ENCODE measurements at places on chromosomes 7 and 10. TPM values are rescaled to one million over a fixed set of nuclear protein-coding genes. Genes with fewer than 3 reads are reported as not detected.

LAMB1 gene
- 0.52 TPM for total RNA-seq

NACAD gene
- total RNA-seq: 0.07 TPM

HSPB1 gene
- 23.0 TPM for total RNA-seq

NME8 gene
- total RNA-seq: not detected

BHLHA15 gene
- not detected for total RNA-seq

ADARB2 gene
- total RNA-seq: 2.9 TPM

NSUN6 gene
- 43.6 TPM for total RNA-seq

DNA sequence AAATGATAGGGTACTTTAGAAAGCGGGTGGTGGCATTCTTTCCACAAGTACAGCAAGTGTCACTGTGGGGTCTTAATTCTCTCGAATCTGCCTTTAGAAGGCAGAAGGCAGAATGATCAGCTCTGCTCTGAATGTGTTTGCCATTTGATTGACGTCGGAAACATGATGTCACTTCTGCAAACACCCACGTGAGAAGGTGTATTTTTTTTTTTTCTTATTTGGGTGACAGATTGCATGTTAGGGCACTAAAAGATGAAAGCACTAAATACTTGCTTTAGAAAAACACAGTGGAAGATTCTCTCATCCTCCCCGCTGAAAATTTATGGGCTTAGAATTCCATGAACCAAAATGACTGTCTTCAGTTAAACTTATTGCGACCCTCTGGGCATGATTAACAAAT lies 150.2 kb downstream of the TCF7L2 start:
- no peak for DNase-seq

GRCh38 chr7:43655584-43655983 lies 72.7 kb downstream of the STK17A start:
- DNase-seq: no peak

GRCh38 chr7:86863452-86863851 lies 196.0 kb downstream of the ELAPOR2 start:
- no peak for DNase-seq

- no peak for DNase-seq
Observed at GRCh38 chr7:19290968-19291367, 145.7 kb upstream of the FERD3L start.

- no peak for DNase-seq
Observed at GRCh38 chr7:50502947-50503346, 52.8 kb upstream of the FIGNL1 start.

DNA sequence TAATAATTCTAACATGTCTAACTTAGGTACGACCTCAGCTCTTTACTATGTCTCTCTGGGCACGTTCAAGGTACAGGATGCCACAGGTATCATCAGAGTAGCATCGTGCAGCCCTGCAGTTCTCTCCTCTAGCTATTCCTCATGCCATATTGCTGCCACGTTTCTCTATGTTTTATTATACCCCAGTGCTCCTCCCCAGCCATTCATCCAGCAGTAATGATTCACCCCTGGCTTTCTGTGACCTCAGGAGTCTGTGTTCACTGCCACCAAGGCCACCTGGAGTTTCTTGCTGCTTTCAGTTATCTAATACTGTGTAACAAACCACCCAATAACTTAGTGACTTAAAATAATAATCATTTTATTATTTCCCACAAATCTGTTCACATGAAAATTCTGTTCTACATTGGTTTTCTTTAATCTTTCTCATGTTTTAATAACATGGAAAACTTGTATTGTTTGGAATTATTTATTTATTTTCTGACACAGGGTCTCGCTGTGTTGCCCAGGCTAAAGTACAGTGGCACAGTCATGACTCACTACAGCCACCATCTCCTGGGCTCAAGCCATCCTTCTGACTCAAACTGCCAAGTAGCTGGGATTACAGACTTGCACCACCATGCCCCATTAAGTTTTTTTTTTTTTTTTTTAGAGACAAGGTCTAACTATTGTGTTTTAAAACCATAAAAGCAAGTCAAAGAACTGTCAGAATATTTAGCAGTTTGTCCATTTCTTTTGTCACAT lies 21.8 kb downstream of the REEP3 start:
- no peak for DNase-seq

- no peak for DNase-seq
Observed at GRCh38 chr7:42235741-42236161, 1.3 kb downstream of the GLI3 start.

- no peak for DNase-seq
Observed at GRCh38 chr7:125526092-125526491, 596.5 kb upstream of the POT1 start.

- no peak for DNase-seq
Observed at GRCh38 chr7:48976253-48976652, 51.9 kb downstream of the CDC14C start.

GRCh38 chr10:79250259-79250658 lies 97.0 kb upstream of the PPIF start:
- peak; percentile 29 for DNase-seq

GRCh38 chr10:78336402-78336791 lies 302.7 kb downstream of the RPS24 start:
- no peak for DNase-seq

DNA sequence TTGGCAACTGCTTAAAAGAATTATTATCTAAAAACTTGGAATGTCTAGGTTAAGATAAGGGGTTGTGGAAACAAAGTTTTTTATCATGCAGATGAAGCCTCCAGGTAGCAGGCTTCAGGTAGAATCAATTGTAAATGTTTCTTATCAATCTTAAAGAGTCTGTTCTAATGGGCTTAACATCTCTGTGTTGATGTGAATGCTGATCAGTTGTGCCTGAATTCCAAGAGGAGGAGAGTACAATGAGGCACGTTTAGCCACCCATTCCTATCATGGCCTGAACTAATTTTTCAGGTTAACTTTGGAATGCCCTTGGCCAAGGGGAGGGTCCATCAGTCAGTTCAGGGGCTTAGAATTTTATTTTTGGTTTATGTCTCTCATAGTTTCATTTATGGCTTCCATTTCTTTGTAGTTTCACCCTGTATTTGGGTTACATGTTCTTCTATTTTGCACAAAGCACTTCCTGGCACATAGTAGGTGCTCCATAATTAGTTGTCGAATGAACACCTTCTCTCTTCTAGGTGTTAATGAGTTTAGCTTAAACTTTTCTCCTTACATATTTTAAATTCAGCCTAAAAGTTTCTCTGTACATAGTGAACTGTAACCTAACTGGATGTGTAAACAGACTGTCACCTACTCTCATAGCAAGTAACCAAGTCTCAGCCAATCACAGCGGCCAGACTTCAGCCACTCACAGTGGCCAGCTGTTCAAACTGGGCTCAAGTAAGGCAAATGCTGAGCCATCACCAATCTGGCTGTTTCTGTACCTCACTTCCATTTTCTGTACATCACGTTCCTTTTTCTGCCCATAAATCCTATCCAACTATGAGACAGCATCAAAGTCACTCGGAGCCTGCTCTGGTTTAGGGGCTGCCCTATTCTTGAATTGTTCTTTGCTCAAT lies 34.7 kb downstream of the ALOX5 start:
- no peak for DNase-seq

DNA sequence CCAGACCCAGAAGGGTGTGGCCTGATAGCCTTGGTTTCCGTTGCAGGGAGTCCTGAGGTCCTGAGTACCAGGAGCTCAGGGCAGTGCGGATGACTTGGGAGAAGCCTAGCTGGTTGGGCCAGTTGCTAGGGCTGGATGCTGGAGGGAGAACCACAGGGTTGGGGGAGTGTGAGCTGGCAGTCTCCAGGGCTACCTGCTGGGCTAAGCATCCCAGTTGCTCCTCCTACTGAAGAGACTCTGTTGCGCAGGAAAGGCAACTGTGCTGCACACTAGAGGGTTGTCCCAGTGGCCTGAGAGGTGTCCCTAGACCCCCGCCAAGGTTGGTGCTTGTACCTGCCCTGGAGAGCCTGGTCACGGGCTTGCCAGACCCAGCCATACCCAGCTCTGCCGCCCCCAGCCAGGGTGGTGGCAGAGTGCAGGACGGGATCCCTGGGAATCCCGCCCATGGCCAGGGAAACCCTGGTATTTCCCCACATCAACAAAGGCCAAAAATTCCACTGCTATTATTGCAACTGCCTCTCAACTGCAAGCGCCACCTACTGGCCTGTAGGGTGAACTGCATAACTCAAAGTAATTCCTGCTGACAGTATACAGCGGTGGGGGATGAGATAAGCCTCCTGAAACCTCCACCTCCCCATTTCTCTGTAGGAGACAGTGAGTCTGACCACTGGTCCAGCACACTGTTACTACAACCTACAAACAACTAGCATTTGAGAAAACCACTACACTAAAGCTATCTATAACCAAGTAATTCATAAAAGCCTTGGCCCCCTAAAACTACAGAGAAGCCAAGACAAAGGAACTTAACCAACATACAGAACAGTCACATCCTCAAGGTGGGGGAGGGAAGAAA lies 67.6 kb upstream of the DDC start:
- DNase-seq: peak; percentile 60

DNA sequence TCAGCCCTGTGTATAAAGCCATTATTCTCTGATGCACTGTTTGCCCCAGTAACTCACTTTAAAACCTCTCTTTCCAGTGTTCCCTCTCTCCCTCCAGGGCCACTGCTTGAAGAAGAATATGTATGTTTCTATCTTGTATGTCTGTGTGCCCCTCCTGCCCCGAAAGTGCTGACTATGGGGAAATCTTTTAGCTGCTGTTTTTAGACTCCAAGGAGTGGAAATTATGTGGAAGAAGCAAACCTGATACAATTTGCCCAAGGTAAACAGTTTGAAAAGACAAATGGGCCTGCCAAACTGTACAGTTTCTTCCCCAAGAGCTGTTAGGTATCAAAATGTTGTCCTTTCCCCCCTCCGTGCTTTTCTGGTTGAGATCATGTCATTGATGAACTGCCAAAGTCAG lies 3.4 kb downstream of the ADRA2A start:
- DNase-seq: no peak

- DNase-seq: no peak
Observed at GRCh38 chr10:125011171-125011925, 69.4 kb downstream of the ZRANB1 start.

- no peak for DNase-seq
Observed at GRCh38 chr7:135490783-135491182, 19.1 kb downstream of the CNOT4 start.

DNA sequence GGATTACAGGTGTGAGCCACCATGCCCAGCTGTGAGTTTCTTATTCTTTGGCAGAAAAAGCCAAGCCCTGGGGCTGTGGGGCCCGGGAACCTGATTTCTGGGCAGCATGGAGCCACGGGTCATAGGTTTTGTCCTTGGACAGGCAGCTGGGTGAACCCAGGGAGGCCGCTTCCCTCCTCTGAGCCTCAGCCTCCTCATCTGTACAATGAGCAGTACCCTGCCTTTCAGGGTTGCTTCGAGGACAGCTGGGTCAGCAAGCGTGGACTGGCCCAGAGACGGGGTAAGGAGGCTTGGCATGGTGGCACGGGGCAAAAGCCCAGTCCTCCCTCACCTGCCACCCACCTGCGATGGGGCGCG lies 84.1 kb upstream of the GNA12 start:
- no peak for DNase-seq

GRCh38 chr10:113921561-113922370 lies 67.3 kb downstream of the NHLRC2 start:
- no peak for DNase-seq

GRCh38 chr10:127497685-127498084 lies 51.4 kb upstream of the NPS start:
- no peak for DNase-seq

GRCh38 chr7:130008941-130009847 lies 42.0 kb downstream of the ZC3HC1 start:
- DNase-seq: no peak

DNA sequence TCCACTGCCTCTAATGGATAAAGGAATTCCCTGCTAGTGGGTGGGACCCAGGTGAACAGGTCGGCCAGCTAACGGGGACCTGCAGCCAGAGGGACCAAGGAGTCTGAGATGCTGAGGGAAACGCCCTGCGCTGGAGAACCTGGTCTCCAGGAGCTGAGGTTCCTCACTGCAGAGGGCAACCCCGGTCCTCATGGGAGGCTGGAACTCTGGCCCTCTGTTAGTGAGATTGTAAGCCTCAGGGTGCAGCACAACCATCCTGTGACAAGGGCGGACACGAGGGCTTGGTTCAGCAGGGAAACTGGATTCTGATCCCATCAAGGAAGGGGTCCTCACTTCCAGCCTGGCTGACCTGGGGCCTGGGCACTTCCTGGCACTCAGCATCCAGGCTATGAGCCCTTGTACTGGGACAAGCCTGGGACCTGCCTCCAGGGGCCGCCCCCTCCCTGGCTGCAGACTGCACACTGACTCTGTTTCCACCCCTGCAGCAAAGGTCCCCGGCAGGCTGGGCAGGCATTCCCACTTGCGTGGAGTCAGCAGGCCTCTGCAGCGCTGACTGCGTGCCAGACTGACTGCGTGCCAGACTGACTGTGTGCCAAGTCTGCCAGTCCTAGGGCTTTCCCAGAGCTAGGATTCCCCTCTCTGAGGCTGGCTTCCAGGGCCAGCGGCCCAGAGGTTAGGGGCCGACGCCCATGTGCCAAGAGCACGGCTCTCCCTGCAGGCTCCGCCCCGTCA lies 143.2 kb downstream of the MAPK8 start:
- no peak for DNase-seq

- DNase-seq: no peak
Observed at GRCh38 chr7:107726356-107727130, 17.4 kb upstream of the CBLL1 start.

GRCh38 chr7:50184271-50184990 lies 91.4 kb upstream of the ZPBP start:
- no peak for DNase-seq

GRCh38 chr7:41889040-41889439 lies 186.2 kb upstream of the INHBA start:
- DNase-seq: no peak

DNA sequence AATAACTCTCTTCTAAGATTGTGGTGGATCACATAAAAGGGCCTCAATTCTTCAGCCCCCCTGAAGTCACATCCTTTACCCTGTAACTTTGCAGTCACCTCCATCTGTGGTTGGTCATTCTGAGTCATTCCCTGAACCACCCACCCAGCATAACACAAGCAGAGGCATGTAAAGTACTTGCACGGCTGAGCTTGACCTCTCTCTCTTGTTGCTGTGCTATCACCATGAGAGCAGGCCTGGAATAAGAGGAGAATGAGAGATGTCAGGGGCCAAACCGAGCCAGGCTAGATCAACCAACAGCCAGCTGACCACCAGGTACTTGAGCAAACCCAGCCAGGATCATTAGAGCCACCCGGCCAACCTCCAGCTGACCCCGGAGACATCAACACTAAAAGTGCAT lies 13.5 kb upstream of the STK17A start:
- no peak for DNase-seq

DNA sequence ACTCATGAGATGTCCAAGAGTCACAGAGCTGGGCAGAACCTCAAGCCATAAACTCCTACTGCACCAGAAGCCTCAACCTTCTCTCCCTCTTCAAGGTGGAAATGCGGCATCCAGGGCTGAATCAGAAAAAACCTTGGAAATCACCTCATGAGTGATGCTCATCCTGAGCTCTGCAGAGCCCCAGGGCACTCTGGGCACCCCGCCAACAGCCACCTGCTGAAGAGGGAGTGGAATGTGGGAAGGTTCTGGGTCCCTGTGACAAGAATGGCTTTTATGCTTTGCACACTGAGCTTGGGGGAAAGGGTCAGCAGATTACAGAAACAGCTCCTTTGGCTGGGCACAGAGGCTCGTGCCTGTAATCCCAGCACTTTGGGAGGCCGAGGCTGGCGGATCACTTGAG lies 18.8 kb downstream of the NUDT1 start:
- no peak for DNase-seq

- DNase-seq: no peak
Observed at GRCh38 chr10:67076144-67076543, 150.3 kb downstream of the LRRTM3 start.
